Dermis microvascular lymphatic vessel endothelial cell (primary cell): ENCODE measurements at places on chromosomes 16 and 17. TPM values are rescaled to one million over a fixed set of nuclear protein-coding genes. Genes with fewer than 3 reads are reported as not detected.
A peak's percentile ranks its signal among the peaks of the same experiment; 100 is the strongest.

DNA sequence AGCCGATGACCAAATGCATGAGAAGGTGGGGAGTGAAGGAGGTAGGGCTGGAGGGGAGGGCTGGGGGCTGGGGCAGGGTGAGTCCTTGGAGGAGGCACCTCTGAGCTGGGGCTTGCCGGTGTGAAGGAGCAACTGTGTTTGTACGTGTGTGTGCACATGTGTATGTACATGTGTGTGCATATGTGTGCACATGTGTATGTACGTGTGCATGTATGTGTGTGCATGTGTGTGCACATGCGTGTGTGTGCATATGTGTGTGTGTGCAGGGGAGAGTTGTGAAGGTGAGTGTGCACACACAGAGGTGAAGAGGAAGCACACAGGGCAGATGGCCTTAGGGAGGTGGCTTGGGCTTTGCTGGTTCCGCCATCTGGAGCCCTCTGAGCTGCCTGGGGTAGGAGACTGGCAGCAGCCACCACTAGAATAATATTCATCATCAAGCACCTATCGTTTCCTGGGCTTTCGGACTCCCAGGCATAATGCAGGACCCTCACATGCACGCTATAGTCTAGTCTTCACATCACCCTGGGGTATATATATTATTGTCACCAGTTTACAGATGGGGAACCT lies 120.9 kb upstream of the CDC42EP4 start:
- DNase-seq = no peak

- DNase-seq = no peak
Measured at GRCh38 chr17:55620023-55620422, 102.6 kb downstream of the TMEM100 start.

Gene PRRT2
- 0.25 TPM in 1 of 2 replicates, not detected in the other for total RNA-seq

Gene CCL2
- total RNA-seq = 67.7 and 102 TPM in 2 replicates

Gene RPH3AL
- 10.0 and 19.2 TPM in 2 replicates for total RNA-seq

DNA sequence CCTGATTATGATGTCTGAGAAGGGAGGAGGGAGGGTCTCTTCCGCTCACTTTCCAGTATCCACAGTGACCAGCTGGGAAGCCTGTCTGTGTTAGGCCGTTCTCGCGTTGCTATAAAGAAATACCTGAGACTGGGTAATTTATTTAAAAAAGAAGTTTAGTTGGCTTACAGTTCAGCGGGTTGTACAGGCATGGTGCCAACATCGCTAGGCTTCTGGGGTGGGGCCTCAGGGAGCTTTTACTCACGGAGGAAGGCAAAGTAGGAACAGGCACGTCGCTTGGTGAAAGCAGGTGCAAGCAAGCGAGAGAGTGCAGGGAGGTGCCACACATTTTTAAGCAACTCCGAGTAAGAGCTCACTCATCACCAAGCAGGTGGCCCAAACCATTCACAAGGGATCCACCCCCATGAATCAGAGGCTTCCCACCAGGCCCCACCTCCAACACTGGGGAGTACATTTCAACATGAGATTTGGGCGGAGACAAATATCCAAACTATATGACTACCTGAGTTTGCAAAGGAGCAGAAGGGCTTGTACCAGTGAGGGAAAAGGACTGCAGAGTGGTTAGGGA lies 137.5 kb downstream of the CCDC182 start:
- no peak for DNase-seq

- DNase-seq = no peak
Measured at GRCh38 chr17:5629128-5629527, 44.8 kb upstream of the NLRP1 start.

- DNase-seq = peak; percentile 23
Measured at GRCh38 chr17:70137451-70138230, 31.7 kb upstream of the KCNJ2 start.

Gene AANAT
- total RNA-seq = not detected in 2 replicates

Gene CISD3
- total RNA-seq = 2.7 and 3.7 TPM in 2 replicates

DNA sequence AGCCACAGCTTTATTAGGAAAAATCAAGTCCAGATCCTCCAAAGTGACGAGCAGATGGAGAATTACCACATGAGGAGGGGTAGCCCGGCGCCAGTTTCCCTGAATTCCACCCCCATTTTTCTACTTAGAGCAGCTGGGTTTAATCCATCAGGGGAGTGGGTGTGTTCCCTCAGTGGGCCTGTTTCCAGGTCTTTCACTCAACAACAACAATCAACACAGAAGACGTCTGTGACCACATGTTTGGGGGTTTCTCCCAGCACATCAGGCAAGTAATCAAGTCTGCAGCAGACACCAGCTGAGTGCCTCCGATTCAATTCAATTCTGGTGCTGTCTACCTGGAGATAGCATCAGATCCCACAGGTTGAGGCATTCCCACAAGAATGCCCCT lies 6.8 kb downstream of the SLC6A2 start:
- no peak for DNase-seq

GRCh38 chr17:75774991-75775668 lies 9.5 kb upstream of the UNK start:
- DNase-seq = no peak

GRCh38 chr16:55643161-55643970 lies 12.4 kb upstream of the SLC6A2 start:
- DNase-seq = peak; percentile 47

- no peak for DNase-seq
Measured at GRCh38 chr17:75116737-75117136, 7.0 kb downstream of the ARMC7 start.

Gene HOXB2
- total RNA-seq = 0.51 and 0.63 TPM in 2 replicates

- no peak for DNase-seq
Measured at GRCh38 chr17:48609033-48609432, 1.8 kb downstream of the HOXB7 start.

Gene MT4
- total RNA-seq = not detected in 2 replicates

GRCh38 chr17:39156491-39156890 lies 5.1 kb upstream of the PLXDC1 start:
- DNase-seq = no peak

Gene KRTAP2-2
- not detected in 2 replicates for total RNA-seq

Gene CHP2
- not detected in 2 replicates for total RNA-seq

- no peak for DNase-seq
Measured at GRCh38 chr17:55961386-55961785, 191.9 kb upstream of the ANKFN1 start.

DNA sequence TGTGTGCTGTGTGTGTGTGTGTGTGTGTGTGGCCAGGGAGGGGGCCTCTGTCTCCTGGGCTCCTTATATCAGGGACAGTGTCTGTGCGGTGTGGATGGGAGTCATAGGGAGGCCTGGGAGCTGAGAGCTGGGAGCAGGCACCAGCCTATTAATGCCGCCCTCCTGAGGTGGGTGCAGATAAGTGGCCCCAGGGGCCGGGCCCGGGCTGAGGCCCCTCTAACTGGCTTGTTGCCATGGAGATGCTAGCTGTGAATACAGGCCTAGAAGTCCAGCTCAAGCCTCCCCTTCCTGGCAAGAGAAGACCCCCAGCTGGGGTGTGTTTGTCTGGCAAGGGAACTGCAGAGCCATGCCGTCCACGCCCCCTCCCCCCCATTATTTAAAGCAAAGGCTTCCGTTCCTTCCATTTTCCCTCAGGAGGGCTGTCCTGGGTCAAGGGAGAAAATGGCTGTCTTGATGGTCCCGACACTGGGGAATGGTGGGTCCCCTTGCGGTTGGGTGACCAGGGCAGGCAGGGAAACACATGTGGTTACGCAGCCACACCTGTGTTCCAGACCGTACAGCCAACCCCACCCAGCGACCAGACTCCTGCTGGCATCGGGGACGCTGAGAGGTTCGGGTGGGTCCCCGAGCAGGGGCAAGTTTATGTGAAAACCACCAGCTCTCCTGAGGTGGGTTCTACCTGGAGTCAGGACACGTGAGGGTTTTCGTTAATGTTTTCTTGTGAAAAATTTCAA lies 141.1 kb downstream of the MRM1 start:
- DNase-seq = no peak

- no peak for DNase-seq
Measured at GRCh38 chr17:55212880-55213279, 51.9 kb upstream of the HLF start.

Gene RHBDL3
- total RNA-seq = under 0.01 and 0.13 TPM in 2 replicates

Gene CUEDC1
- total RNA-seq = 3.9 and 4.6 TPM in 2 replicates

- no peak for DNase-seq
Measured at GRCh38 chr16:48367441-48368049, 17.7 kb downstream of the SIAH1 start.

GRCh38 chr16:66832661-66833305 lies 2.0 kb upstream of the NAE1 start:
- no peak for DNase-seq

Gene SHBG
- total RNA-seq = 0.13 TPM in 1 of 2 replicates, not detected in the other

DNA sequence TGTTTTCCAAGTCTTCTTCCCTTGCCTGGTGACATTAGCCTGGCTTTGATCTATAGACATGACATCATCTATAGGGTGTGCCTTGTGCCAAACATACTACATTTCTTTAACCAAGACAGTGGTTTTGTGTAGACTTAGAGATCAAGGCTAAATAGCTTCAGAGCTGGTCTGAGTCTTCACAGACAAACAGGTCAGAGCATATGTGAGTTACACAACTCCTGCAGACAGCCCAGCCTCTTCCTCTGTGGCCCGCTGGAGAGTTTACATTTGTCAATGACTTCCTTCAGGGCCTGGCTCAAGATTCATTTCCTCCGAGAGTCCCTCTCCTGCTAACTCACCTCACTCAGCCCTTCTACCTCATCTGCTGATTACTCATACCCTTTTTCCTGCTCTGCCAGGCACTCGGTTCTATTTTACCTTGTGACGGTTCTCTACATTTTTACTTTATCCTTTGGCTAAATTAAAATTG lies 73.1 kb upstream of the TANC2 start:
- DNase-seq = no peak

- DNase-seq = peak; percentile 12
Measured at GRCh38 chr16:1036726-1037393, 35.7 kb upstream of the SSTR5 start.

DNA sequence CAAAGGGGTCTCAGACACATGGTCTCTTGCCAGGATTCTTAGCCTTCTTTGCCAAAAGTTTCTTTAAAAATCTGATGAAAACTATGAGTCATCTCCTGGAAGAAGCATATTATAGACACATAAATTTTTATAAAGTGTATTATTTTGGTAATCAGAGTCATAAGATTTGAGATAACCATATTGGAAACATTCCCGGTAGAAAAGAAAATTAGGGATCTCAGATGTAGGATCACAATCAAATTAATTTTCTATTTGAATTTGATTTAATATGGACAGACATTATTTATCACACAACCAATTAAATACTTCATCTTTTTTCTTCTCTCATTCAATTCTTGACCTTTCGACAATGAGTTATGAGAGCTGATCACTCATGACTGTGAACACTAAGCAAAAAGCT lies 347.7 kb upstream of the CDH8 start:
- no peak for DNase-seq

- no peak for DNase-seq
Measured at GRCh38 chr16:4166821-4167220, 50.6 kb upstream of the ADCY9 start.

- DNase-seq = no peak
Measured at GRCh38 chr17:82350182-82351030, 8.6 kb upstream of the TEX19 start.

DNA sequence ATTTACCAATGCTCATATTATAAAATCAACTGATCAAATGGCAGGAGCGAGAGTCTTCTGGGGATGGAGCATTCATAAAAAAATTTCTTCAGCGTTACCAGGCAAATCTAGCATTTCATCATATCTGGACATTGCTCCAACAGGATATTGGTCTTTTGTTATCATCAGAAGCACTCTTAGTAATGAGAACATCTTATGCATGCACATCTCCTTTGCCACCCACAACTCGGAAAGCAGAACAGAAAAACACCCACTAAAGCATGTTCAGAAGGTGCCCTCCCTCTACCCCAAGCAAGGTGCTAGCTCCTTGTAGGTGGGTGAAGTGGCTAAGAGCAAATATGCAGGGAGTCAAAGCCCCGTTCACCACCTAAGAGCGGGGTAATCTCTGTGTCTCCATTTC lies 18.9 kb downstream of the ARHGAP17 start:
- DNase-seq = no peak

Gene ADORA2B
- total RNA-seq = 6.4 and 7.5 TPM in 2 replicates

DNA sequence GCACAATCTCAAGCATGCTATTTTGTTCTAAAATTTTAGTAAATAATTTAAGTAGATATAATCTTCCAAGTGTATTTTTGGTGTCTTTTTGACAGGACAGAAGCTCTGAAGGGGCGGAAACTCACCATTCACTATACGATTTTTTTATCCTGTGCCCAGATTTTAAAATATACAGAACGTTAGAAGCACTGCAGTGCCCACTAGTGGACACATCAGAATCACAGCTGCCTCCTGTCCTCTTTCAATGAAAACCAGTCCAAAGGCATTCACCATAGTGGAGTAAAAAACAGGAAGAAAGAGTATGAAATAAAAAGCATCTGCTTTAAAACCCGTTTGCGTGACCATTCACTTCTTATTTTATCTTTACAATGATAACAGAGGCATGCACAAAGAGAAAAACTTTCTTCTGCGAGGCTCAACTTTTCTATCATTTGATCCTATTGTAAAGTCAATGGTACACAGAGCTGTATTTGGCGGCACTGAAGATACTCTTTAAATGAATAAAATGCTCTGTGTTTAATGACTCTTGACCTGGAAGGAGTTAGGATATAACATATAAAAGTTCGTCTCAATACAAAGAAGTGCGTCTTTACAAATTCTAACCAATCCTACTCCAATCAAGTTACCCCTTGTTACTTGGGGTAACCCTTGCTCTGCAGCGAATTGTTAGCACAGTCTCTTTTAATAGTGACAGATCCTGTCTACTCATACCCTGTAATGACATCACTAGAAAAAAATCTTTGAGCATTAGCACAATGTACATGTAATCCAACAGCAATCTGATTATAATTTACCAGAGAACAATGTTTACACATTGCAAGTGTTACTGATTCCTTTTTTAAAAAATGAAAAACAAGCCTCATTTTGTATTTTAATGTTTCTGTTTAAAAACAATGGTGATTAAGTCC lies 339.8 kb upstream of the PSMD7 start:
- peak; percentile 59 for DNase-seq
